ENCODE measurements at places on chromosomes 6 and 20.
A peak's percentile ranks its signal among the peaks of the same experiment; 100 is the strongest.

GRCh38 chr20:32447136-32448027 lies 89.3 kb downstream of the ASXL1 start:
- DNase-seq: no peak

- no peak for DNase-seq
Observed at GRCh38 chr20:37968841-37969401, 64.3 kb downstream of the TTI1 start.

DNA sequence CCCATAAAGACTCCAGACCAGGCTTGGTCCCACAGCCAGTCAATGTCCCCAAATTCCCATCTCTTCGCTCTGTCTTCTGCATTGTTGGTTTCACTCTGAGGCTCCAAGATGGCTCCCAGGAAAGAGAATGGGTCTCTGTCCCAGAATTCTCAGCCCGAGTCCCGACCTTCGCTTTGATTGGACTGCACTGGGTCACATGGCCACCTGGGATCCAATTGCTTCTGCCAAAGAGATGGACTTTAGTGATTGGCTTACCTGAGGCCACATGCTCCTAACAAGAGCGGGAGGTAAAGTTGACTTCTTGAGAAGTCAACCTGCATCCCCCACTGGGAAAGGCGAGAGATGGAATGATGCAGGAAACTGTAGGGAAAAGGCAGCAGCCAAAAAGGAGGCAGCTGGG lies 104.7 kb upstream of the PMEPA1 start:
- DNase-seq: no peak

- no peak for DNase-seq
Observed at GRCh38 chr6:449057-449430, 57.5 kb downstream of the IRF4 start.

GRCh38 chr20:24761220-24762065 lies 187.6 kb upstream of the CST7 start:
- no peak for DNase-seq

- peak; percentile 46 for DNase-seq
Observed at GRCh38 chr20:45041464-45042337, 59.2 kb downstream of the KCNS1 start.

GRCh38 chr6:118968416-118968815 lies 33.5 kb upstream of the MCM9 start:
- DNase-seq: no peak

GRCh38 chr6:136608991-136609390 lies 58.8 kb upstream of the MAP7 start:
- no peak for DNase-seq

- DNase-seq: no peak
Observed at GRCh38 chr6:3750317-3751076, 1.0 kb downstream of the PXDC1 start.

All from CD4-positive, alpha-beta T cell treated with Interleukin-2 at 100 ng/mL for 4 hours (primary cell).